MV-4-11 (cell line): ENCODE measurements at places on chromosomes 6 and 20.
A peak's percentile ranks its signal among the peaks of the same experiment; 100 is the strongest.

GRCh38 chr6:20400456-20401204, 1.0 kb upstream of the E2F3 start:
- DNase-seq = peak; percentile 55

DNA sequence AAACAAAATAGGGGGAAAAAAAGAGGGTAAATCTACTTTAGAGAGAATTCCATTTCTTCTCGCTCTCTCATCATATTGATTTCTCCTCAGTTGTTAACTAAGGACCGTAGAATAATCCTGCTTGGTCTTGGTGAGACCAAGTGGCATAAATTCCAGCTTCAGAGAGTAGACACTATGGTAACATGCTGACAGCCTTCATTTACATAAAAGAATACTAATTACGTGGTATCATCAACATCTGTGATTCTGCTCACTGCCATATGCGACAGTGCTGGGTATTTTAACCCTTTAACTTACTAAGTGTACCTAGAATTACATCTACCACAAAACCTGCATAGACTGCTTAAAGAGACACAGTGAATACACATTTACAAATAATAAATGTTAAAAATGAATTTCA, 27.1 kb downstream of the TOMM6 start:
- DNase-seq = no peak

- no peak for DNase-seq
Measured at GRCh38 chr6:152636609-152637295, 410 bp downstream of the SYNE1 start.

DNA sequence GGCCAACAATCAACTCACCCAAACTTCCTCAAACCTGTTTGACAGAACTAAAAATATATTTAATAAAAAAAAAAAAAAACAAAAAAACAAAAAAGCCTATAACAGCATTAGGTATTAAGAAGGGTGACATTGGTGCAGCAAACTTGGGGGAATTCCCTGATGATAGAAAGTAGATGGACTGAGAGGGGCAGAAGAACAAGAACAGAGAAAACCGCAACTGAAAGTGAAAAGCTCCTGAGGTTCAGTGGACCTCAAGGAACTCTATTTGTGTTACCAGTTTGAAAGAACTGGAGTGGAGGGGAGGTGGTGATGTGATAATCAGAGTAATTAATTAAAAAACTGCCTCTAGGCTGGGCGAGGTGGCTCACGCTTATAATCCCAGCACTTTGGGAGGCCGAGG, 53.8 kb downstream of the MACROD2 start:
- no peak for DNase-seq

- DNase-seq = no peak
Measured at GRCh38 chr20:63067266-63067635, 60.5 kb upstream of the BHLHE23 start.

- peak; percentile 90 for DNase-seq
Measured at GRCh38 chr20:20690676-20691476, 21.6 kb downstream of the RALGAPA2 start.

DNA sequence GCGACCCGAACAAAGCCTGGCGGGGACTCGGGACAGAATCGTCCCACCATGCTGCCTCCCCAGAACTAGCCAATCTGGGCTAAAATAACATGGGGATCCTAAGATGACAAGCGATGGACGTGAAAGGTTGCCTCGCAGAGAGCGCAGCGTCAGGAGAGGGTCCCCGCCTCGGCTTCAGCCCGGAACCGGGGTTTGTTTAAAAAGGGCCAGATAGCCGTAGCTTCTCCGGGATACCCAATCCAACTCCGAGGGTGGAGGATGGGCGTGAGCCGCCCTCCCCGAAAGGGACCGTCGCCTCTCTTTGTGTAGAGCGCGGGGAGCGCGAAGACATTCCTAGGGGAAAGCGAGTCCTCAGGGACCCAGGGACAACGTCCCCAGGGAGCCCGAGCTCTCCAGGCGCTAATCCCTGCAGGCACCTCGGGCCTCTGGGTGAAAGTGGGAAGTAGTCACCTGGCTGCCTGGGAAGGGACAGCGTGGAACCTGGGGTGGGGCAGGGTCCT, 643 bp downstream of the CD24 start:
- DNase-seq = no peak

DNA sequence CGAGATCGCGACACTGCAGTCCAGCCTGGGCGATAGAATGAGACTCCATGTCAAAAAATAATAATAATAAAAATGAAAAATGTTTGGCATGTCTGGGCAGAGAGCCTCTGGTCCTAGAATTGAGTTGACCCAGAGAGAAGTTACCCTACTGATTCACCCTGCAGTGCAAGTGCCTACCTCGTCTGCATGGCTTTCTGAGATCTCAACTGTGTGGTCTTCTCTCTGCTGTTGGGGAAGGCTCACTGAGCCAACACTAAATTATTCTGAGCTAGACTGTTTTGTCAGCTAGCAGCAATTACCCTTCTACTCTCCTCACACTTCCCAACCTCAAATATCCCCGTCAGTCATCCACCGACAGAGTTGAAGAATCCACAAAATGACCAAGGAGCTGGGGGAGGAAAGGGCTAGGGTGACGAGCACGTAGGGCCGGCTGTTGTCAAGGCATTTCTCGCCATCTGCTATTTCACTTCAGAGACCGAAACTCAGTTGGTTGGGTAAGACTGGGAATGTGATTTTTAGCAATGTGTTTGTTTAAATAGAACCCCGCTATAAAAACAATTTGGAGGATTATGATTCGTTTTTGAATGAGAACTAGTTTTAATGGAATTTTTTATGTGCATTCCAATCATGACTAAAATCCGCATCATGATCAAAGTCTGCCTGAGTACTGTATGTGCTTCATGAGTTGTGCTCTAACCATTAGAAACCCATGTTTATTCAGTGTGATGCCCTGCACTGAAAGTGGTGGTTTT, 9.4 kb downstream of the MAS1 start:
- no peak for DNase-seq

DNA sequence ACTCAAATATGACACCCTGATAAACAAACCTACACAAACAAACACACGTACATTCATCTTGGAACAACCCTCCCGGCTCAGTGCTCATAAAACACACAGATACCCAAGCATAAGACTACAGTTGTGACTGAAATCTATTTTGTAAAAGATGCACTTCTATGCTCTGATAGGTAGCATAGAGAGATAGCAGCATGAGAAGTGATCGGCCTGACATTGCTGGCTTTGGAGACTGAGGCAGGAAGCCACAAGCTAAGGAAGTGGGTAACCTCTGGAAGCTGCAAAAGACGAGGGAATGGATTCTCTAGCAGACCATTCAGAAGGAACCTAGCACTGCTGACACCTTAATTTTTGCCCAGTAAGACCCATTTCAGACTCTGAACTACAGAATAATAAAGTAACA, 1.6 kb upstream of the RNF39 start:
- no peak for DNase-seq

- peak; percentile 12 for DNase-seq
Measured at GRCh38 chr6:13813621-13814175, 659 bp downstream of the MCUR1 start.

DNA sequence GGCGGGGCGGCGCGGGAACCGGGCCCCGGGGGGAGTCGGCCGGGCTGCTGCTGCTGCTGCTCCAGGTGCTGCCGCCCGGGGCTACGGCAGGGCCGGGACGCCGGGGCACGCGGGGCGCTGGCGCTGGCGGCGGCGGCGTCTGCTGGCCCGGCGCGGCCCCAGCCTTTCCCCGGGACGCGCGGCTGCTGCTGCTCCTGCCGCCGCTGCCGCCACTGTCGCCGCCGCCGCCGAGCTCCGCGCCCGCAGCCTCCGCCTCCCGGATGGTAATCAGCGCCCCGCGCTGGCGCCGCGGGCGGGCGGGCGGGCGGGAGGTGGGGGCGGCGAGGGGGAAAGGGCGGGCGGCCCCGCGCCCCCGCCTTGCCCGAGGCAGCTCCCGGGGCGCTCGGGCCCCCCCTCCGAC, 306 bp downstream of the EBF4 start:
- DNase-seq = no peak

DNA sequence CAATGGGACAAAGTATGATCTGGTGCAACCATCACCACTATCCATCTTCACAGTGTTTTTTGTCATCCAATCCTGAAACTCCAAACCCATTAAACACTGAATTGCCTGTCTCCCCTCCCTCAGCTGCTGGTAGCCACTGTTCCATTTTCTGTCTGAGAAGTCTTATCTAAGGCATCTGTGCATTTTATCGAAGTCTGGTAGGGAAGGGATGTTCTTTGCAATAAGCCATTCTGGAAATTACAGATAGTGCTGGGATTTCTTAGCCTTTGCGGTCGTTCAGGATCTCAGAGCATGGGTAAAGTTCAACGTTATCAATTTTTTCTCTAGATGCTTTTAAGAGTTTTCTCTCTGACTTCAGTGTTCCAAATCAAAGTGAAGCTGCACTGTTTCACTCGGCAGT, 24.1 kb downstream of the KIF25 start:
- no peak for DNase-seq

DNA sequence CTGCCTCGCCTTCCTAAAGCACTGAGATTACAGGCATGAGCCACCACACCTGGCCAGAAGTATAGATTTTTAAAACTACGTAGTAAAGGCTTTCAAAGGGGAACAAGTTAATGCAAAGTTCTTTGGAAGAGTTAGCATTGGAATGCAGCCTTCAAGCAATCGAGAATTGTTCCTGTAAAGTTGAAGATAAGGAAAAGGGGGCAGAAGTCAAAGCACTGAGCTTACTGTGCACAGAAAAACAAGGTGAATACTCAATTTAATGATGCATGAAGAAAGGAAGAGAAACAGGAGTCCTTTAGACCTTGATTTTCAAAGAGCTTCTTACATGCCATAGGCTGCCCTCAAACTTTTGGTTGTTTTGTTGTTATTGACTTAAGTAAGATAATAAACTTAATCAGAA, 29.1 kb upstream of the LGSN start:
- no peak for DNase-seq

- no peak for DNase-seq
Measured at GRCh38 chr20:2538931-2539720, 2.8 kb downstream of the TMC2 start.

GRCh38 chr6:27867051-27867944, 44.9 kb downstream of the OR2B2 start:
- DNase-seq = peak; percentile 94

- DNase-seq = no peak
Measured at GRCh38 chr6:122726649-122727048, 52.9 kb upstream of the FABP7 start.

- DNase-seq = no peak
Measured at GRCh38 chr20:39532205-39532604, 570.1 kb downstream of the DHX35 start.

DNA sequence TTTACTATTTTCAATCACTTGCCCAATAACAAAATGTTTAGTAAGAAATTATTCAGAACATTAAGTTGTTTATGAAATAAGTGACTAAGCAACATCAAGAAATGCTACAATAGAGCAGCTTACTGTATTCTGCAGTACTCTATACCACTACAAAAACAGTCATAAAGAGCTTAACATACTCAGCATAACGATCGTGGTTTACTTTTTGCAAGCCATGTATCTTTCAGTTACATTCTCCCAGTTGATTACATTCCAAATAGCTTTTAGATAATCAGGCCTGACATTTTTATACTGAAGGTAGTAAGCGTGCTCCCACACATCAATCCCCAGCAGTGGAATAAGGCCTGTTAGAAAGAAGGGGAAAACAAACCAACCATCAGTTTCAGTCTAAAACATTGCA, 10.7 kb downstream of the SOD2 start:
- no peak for DNase-seq

- no peak for DNase-seq
Measured at GRCh38 chr6:54017877-54018276, 93.4 kb upstream of the MLIP start.

GRCh38 chr6:35038076-35038475, 103.1 kb downstream of the TCP11 start:
- no peak for DNase-seq

GRCh38 chr6:152295920-152296319, 341.2 kb downstream of the SYNE1 start:
- DNase-seq = no peak

DNA sequence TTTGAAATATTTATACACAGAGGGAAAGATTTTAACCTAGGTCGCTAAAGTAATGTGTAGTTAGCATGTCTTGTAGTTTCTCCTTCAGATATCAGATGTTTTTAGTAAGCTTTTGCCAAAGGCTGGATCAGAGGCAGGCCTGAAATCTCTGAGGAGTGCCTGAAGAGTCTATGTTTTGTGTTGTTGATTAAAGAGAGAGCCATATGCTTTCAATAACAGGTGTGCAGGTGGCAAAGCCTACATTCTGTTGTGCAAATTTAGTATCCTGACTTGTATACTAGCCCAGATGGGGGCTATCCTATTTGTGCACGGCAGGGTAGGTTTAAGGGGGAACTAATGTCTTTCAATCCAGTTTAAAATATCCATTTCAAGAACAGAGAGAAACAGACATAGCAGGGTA, 167.1 kb upstream of the ATXN1 start:
- DNase-seq = no peak

- DNase-seq = no peak
Measured at GRCh38 chr6:106077170-106077569, 9.0 kb upstream of the PRDM1 start.

DNA sequence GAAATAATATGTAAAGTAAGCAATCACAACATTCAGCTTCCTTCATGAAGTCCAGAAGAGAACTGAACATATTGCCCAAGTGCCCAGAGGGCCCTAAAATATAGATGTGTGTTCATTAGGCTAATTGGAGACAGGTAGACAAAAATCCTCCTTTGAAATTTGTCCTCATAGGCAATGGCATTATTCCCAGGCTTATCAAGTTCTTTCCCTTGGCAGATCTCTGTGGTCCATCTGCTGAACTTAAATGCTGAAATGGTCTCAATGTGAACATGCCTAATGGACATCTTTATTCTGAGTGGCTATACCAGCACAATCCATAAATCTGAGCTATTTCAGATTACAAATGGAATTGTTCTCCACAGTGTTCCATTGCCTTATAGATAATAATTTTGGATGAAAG, 79.0 kb upstream of the BMP5 start:
- DNase-seq = no peak

GRCh38 chr6:73049971-73050594, 175.2 kb downstream of the KHDC1L start:
- DNase-seq = no peak

DNA sequence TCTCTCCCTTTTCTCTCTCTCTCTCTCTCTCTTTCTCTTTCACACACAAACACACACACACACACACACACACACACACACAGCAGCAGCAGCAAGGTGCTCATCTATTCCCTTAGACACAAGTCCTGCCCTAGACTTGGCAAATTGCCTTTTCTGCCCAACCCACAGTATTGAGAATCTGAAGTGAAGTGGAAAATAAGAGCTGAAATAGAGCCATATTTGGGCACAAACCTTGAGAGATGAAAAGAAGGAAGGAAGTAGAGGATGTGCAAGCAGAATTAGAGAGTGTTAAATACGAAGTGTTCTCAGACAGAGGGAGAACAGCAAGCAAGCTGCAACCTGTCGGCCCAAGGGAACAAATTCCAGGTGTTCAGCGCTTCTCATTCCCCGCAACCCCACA, 557.5 kb upstream of the NOX3 start:
- no peak for DNase-seq

- DNase-seq = no peak
Measured at GRCh38 chr20:17873410-17874270, 95.0 kb downstream of the SNX5 start.

GRCh38 chr20:52402514-52402913, 210.9 kb upstream of the ZFP64 start:
- no peak for DNase-seq

GRCh38 chr20:14712302-14712739, 374.9 kb upstream of the FLRT3 start:
- DNase-seq = no peak
